T-helper 1 cell (primary cell): ENCODE measurements at places on chromosomes 12 and 14.
A peak's percentile ranks its signal among the peaks of the same experiment; 100 is the strongest.

GRCh38 chr12:120290609-120291305 lies 946 bp downstream of the RNU4-2 start:
- DNase-seq, result no peak

DNA sequence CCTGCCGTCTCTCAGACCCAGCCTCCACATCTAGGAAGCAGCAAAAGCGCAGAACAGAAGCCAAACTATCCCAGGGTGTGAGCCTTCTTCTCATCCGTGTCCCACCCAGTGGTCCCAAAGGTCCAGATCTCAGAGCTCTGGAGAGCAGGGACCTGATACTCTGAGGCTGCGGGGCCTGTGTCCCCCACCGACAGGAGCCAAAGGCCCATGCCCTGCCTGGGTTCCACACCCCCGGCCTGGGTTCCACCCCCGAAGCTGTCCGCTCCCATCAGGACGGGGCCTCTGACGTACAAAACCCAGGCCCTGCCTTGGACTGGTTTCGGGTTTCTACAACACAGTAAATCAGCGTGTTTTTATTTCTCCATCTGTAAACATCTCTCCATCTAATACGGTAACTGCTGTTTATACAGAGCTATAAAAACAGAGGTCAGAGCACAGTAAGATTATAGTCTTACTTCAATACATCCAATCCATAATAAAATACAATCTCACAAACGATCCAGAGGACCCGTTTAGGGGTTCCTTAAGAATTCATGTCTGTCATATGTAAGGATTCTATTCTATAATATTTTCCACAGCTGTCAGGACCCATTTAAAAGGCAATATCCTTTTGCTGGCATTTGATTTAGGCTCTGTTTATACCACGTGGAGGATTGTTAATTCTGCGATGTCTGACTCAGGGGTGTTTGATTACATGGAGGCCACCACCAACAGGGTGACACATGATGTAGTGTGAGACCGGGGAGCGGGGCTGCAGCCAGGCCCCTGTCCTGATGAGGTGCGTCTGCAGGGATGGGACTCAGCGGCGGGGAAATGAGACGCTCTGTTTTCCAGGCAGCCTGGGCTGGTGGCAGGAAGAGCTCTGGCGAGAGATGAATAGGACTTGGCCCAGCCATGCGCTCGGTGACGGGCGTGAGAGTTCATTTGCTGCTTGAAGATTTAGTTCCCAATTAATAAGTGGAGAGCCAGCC lies 110.3 kb downstream of the DICER1 start:
- no peak for DNase-seq

DNA sequence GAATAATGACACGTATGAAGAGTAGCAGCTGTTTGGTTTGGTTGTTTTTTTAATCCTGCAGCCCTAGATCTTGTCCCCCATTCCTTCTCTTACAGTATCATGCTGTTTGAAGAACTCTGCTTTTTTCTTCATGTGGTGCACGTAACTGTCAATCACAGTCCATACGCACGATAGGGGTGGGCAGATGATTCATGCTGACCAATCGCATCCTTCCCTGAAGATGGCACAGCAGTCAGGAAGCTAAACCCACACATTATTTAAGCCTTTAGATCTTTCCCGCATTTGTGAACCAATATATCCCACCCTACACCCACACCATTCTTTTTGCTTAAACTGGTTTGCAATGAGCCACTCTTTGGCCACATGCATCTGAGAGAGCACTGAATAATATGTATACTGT lies 158.9 kb upstream of the PLEKHA5 start:
- DNase-seq, result no peak

GRCh38 chr14:50964683-50965390 lies 20.6 kb upstream of the PYGL start:
- DNase-seq, result no peak

- DNase-seq, result no peak
Measured at GRCh38 chr14:30243805-30244204, 315.2 kb upstream of the G2E3 start.

GRCh38 chr12:2154050-2154449 lies 101.3 kb downstream of the CACNA1C start:
- DNase-seq, result no peak

DNA sequence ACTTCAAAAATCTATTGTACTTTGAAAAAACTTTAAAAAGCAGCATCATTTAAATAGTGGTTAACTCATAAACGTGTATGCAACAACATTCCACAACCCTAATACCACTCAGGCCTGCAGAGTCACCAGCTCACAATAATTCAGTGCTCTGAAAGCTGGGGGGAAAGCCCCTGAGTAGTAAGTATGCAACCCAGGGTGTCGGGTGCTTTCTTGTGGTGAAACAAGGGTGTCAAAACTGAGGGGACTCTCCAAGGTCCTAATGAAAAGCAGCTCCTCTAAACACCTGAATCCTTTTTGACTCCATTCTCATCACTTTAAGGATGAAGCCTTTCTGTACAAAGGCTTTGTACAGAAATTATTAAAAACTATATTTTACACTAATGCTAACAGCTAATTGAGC lies 33.7 kb downstream of the FGFR1OP2 start:
- DNase-seq, result peak; percentile 32

- no peak for DNase-seq
Measured at GRCh38 chr12:75564398-75564797, 53.0 kb upstream of the KRR1 start.

DNA sequence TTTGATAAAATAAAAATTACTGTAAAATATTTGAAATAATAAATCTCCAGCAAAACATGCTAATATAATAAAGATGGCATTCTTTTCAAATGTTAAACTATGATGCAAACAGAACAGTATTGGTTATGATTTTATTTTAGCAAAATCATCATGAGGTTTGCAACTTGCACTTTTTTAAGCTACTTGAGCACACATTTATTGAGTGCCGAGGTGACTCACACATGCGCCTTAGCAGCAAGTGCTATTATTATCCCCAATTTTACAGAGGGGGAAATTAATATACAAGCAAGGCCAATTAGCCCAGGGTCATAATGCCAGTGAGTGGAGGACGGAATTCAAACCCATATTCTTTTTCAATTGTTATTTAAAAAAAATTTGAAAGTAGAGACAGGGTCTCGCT lies 7.3 kb downstream of the DYRK4 start:
- no peak for DNase-seq

DNA sequence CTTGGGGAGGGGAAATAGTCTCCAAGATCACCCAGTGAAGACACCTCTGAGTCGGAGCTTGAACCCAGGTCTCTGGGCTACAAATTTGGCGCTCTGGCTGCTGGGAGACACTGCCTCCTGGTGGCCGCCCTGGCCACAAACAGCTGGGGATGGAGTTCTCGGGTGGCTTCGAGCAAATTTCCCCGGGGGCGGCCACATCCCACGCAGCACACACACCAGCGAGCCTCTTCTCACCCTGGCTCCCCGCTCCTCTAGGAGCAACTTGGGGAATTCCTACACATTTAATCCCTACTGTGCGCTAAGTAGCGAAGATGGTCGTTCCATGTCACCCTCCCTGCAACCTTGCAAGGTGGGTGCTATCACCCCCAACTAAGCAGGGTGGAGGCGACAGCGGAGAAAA lies 66.2 kb upstream of the BEGAIN start:
- DNase-seq, result peak; percentile 20

- no peak for DNase-seq
Measured at GRCh38 chr12:26195641-26196420, 458 bp downstream of the SSPN start.

- no peak for DNase-seq
Measured at GRCh38 chr12:40937891-40938290, 245.7 kb downstream of the CNTN1 start.

DNA sequence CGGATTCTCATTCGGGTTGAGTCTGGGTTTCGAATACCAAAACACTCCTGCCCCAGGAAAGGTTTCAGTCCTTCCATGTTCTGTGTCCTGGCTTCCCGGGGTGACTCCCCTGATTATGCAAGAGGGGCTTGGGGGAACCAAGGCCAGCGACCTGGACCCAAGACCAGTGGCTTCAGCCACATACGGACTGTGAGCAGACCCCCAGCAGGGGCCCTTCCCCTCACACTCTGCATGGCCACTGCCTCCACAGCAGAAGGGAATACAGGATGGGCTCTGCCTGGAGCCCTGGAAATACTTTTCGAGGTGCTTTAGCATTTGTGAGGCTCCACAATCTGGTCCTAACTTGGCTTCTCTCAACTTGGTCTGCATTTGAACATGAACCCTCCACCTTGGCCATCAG lies 19.1 kb downstream of the HDAC7 start:
- no peak for DNase-seq

GRCh38 chr12:78290606-78291345 lies 460.1 kb downstream of the NAV3 start:
- no peak for DNase-seq

GRCh38 chr12:6550294-6551062 lies 5.4 kb downstream of the IFFO1 start:
- no peak for DNase-seq

DNA sequence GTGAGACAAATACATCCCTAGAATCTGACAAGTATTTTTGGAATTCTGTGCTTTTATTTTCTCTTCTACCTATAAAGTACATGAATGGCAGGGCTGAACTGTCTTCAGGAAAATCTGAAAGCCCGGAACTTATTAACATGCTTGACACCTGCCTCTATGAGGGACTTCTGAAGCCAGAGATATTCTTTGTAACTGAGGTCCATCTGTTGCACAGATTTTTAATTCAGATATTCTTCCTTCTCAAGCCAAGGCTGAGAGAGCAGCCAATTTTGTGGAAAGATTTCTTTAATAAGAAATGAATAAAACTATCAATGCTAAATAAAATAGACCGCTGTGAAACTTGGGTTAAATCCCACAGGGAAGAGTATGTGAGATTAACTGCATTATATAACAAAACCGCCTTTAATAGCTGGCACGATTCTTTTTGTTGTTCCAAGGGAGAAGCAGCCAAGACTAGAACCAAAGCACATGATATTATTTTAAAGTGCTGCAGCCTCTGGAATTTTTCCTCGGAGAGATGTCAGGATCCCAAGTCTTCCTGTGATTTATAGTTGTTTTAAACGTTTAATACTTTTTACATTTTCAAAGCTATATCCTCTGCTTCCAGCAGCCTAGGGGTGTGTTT lies 148.9 kb downstream of the CRADD start:
- DNase-seq, result no peak

DNA sequence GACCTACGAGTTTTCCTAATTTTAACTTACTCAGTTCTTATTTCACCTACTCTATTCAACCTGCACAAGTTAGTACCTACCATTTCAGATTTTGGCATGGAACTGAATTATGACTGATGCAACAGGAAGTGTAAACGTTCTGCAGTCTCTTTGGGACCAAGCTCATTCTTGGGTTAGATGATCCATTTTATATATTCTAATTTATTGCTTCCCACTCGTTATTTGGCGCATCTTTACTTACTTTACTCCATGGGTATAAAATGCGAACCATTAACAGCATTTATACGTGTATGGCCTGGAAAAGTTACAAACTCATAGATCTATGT lies 1.0 kb upstream of the EML1 start:
- no peak for DNase-seq

DNA sequence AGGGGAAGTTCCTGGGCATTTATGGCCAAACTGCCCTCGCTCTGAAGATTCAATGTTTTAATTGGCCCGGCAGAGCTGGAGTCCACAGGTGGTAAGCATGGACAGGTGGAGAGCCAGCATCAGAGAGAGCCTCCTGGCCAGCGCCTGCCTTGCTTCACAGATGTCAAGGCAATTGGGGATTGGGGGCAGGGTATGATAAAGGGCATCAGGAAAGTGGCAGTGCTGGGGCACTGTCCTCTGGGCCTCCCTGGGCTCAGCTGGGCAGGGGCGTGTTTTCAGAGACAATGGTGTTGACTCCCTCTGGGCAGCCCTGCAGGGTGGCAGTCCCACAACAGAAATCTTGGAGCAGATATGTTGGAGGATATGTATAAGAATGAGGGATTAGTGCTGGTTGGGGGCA lies 237.3 kb downstream of the CACNA1C start:
- no peak for DNase-seq

GRCh38 chr14:50339178-50339804 lies 27.2 kb downstream of the DMAC2L start:
- DNase-seq, result no peak

DNA sequence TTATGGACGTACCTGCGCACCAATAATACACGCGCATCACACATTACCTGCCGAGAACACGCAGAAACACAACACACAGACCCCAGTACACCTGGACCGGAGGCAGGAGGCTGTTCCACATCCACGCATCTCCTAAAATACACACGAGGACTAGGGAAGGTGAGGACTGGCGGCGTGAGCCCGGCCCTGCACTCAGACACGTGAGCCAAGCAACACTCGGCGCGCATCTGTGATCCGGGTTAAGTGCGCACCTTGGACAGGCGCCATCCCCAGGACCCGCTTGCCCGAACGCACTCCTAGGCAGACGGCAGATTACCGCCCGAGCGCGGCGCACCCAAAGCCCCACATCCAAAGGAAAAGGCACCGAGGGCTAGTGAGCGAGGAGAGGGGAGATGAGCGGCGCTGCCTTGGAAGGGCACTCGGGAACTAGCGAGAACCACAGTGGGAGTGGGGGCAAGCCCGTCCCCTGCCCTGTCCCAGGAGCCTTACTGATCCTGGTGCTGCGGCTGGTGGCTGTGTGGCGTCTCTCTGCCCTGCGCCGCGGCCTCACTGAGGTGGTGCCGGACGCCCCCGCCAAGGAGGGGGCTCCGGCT lies 417 bp downstream of the GLS2 start:
- DNase-seq, result peak; percentile 6

- DNase-seq, result no peak
Measured at GRCh38 chr12:8453796-8454195, 2.0 kb upstream of the CLEC6A start.

GRCh38 chr14:80325688-80326087 lies 114.4 kb upstream of the DIO2 start:
- DNase-seq, result no peak

GRCh38 chr14:101791919-101792572 lies 30.5 kb downstream of the PPP2R5C start:
- DNase-seq, result no peak

- no peak for DNase-seq
Measured at GRCh38 chr12:40106202-40106533, 287 bp upstream of the SLC2A13 start.

DNA sequence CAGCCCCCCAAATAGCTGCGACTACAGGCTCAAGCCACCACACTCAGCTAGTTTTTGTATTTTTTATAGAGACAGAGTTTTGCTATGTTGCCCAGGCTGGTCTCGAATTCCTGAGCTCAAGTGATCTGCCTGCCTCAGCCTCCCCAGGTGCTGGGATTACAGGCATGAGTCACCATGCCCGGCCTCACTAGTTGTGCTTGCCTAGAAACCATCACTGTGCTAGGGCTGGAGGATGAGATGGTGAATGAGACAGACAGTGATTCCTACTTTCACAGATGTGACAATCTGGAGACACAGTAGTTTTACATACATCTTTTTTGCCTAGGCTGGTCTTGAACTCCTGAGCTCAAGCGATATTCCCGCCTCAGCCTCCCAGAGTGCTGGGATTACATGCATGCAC lies 7.5 kb upstream of the MSI1 start:
- no peak for DNase-seq

DNA sequence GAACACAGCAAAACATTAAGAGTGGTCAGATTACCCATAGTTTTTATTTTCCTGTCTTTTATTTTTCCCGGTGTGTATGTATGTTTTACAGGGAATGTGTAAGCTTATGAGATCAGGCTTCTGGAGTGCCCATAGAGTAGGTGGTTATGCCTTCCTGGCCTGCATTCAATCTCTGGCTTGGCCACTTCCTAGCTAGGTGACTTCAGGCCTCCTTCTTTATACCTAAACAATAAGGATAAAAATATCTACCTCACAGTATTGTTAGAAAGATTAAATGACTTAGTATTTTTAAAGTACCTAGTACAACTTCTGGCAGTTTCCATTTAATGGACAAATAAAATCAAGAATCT lies 42.4 kb downstream of the ITPR2 start:
- DNase-seq, result no peak
